A172 (cell line): ENCODE measurements at places on chromosomes 4 and X. TPM values are rescaled to one million over a fixed set of nuclear protein-coding genes. Genes with fewer than 3 reads are reported as not detected.

DNA sequence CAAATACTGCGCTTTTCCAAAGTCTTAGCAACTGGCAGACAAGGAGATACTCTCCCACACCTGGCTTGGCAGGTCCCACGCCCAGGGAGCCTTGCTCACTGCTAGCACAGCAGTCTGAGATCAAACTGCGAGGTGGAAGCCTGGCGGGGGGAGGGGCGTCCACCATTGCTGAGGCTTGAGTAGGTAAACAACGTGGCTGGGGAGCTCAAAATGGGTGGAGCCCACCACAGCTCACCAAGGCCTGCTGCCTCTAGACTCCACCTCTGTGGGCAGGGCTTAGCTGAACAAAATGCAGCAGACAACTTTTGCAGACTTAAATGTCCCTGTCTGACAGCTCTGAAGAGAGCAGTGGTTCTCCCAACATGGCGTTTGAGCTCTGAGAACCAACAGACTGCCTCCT lies 23.0 kb upstream of the NFKB1 start:
- no peak for DNase-seq

DNA sequence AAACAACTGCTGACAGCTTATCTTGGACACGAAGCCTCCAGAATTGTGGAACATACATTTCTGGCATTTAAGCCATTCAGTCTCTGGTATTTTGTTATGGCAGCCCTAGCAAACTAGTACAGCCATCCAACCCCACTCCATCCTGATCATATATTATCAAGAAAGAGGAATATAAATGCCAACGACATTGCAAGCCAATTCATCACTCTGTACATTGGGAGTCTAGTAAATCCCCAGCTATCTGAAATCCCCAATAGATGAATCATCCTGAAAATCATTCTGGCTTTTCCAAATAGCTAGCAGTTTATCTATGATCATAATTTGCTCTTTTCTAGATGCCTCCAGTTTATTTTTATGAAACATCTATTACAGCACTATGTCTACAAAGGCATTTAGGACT lies 41.1 kb downstream of the FRMD7 start:
- peak; percentile 6 for DNase-seq

GRCh38 chr4:128803783-128804182 lies 5.7 kb upstream of the JADE1 start:
- DNase-seq: no peak

DNA sequence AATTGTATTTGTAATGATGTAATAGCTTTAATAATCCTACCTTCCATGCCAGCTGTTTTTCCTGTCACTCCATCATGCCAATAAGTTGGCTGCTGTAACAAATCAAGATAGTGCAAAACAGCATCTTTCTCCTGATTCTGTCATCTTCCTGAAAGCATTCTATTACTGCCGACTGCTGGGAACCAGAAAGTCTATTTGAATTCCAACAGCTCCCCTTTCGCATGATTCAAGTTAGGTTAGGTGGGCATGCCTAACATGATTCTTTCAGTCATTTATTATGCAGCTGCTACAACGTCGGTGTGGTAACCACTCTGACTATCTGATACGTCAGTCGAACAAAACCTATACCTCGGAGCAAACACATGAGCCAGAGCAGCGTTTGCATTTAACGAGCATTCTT lies 127.9 kb upstream of the DMD start:
- no peak for DNase-seq

DNA sequence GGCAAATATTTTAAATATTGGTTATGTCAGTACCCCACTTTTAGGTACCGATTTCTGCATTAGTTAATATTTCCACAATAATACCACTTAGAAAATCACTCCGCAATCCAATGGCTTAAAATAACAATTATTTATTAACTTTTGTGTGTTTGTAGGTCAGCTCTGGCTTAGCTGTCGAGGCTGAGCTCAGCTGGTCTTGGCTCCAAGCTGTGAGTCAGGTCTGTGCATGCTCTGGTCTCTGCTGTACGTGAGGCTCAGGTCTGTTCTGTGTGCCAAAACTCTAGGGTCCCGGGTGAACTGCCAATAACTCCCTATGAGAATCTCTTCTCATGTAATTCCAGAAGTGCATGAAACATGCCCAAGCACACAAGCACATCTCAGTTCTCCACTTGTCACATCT lies 245.8 kb upstream of the GK2 start:
- DNase-seq: no peak

- DNase-seq: peak; percentile 80
These were observed 21.6 kb downstream of the PCDH18 start for GRCh38 chr4:137510557-137511265.

DNA sequence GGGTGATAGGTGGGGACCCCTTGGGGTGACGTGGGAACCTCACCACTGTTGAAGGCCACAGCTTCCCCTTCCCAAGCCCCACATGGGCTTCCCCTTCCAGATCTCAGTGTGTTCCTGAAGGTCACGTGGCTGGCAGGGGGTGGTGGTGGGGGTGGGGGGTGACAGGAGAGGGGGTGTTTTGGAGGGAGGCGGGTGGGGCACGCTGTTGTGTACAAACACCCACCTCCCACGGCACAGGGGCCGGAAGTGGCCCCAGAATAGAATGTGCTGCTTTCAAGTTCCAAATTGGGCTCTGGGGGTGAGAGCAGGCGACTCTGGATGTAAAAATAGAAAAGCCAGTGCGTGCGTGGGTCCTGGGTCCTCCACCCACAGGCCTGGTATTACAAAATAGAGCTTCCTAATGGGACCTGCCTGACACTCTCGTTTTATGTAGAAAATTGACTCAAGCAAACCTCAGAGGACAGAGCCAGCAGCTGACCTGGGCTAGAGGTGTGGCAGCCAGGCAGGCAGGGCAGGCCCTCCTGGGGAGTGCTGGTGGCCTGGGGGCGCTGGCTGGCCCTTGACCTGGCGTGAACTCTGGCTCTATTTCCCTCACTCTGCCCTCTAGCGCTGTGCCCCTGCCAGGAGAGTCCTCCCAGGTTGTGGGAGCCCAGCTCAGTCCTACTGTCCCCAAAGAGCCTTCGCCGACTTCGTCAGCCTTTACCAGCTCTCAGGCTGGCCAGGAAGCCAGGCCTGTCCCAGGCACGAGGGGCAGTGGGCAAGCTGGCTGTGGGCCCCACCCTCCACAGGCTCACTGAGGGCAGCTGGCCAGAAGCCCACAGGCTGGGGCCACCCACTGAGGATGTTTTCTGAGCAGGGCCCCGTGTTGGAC lies 5.4 kb upstream of the SH3BP2 start:
- no peak for DNase-seq

DNA sequence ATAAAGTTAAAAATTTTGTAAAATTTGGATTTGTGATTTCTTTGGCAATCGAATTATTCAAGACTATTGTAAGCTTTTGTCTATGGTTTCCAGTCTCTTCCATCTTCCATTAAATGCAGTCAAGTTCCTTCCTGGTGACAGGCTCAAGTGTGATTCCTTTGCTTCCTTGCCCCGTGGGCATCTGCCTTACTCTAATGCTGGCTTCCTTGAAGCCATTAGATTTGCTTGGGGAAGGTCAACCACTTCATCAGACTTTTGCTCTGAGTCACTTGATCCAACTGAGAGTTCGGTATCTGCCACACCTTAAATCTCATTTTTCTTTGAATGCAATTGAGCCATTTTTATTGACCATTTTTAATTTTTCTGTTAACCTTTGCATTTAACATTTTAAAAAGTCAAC lies 648.8 kb downstream of the SPOCK3 start:
- DNase-seq: no peak

DNA sequence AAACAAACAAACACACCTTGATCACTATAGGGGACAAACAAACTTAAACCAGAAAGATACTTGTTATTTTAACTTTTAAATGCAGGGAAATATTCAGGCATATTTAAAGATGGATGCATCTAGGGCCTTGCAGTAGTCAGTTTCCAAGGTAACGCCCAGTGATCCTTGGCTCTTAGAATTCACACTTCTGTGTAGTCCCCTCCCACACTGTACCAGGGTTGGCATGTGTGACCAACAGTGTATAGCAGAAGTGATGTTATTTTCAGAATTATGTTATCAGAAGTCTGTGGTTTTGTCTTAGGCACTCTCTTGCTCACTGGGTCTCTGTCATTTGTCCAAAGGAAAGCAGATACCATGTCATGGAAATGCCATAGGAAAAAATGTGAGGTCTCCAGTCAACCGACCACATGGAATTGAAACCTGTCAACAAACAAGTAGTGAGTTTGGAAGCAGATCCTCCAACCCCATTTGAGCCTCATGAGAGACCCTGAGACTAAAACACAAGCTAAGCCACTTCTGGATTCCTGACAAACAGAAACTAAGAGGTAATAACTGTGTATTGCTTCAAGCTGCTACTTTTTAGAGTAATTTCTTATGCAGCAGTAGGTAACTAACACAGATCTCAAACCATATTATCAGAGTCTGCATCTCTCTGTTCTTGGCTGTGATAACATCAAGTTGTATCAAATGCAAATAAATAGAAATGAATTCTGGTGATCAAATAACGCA lies 670.3 kb downstream of the KCTD8 start:
- DNase-seq: no peak

DNA sequence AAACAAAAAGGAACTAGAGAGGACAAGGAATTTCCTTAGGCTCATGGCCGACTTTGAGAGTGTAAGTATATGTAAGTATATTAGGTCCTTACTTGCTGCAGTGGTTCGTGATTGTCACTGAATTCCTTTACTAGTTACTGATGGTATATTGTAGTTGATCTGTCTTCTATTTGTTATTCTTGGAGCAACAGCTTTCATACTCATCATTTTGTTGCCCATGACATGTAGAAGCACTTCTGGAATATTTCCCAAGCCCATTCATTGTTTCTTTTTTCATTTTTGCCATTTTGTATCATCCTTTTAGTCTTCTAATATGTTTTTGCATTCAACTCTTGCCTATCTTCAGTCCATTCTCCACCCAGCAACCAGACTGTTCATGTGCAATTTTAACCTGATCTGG lies 170.0 kb downstream of the ARHGAP10 start:
- DNase-seq: no peak

DNA sequence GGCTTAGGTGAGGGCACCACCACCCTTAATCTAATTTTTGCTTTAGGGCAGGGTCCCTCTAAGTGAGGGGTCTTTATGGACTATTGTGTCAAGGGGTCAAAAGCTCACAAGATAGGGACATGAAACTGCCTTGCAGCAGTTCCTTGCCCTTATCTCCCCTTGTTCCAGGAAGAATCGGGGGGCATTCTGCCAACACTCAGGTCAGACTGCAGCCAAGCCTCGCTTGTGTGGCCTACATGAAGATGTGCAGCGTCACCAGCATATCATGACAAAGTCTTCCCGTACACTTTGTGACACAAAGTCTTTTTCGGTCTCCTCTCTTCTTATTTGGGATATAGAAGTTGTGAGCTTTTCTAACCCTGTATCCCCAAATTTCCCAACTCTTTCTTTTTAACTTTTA lies 17.5 kb upstream of the USP9X start:
- DNase-seq: no peak

DNA sequence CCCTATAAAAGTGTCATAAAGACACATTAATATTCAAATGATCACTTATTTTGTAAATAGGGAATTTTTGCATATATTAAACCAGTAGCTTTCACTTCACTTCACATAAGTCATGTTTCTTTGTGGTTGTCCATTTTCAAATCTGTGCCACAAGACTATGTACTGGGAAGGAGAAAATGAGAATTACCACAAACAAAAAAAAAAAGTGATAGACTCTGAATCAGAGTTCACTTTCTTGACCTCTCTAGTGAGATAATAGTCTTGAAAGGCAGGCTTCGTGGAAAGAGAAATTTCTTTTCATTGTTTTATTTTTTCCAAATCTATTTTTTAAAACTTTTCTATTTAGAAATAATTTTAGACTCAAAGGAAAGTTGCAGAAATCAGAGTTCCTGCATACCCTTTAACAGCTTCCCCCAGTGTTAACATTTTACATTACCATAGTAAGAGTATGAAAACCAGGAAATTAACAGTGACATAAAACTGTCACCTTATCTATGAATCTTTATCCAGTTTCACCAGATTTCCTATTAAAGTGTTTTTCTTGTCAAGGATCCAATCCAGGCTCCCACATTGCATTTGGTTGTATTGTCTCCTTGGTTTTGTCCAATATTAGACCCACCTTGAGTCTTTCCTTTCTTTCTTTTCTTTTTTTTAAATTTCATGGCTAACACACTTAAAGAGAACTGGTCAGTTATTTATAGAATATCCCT lies 215.4 kb upstream of the PGRMC2 start:
- DNase-seq: peak; percentile 54

DNA sequence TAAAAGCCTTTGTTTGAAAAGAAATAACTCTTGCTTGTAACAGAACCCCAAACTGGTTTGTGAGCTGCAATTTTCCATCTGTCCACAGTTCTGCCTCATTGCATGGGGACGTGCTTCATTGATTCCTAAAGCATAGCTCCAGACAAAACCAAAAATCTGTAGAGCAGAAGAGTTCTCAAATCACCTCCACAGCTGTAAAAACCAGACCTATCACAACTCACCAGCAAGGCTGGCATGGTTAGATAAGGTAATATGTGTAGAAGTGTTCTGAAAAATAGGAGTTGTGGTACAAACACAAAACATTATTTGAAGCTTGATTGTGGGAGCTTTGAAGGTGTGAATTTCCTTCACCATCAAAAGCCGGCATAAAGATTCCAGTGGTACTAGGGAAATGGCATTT lies 12.5 kb upstream of the RAB28 start:
- no peak for DNase-seq

DNA sequence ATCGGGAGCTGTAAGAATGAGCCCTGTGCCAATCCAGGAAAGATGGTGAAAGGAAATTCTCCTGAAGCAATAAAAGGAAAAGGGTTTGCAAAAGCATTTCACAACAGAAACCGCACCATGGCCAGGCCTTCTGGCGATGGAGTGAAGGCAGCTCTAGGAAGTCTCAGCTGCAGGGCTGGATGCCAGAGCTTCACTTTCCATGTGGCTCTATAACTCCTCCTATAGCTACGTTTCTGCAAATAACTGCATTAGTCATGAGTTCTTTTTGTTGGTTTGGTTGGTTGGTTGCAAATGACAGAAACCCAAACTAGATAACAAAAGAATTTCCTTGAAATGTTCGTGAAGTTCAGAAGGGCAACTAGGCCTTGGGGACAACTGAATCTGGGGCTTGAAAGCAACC lies 84.6 kb downstream of the RELL1 start:
- peak; percentile 74 for DNase-seq

DNA sequence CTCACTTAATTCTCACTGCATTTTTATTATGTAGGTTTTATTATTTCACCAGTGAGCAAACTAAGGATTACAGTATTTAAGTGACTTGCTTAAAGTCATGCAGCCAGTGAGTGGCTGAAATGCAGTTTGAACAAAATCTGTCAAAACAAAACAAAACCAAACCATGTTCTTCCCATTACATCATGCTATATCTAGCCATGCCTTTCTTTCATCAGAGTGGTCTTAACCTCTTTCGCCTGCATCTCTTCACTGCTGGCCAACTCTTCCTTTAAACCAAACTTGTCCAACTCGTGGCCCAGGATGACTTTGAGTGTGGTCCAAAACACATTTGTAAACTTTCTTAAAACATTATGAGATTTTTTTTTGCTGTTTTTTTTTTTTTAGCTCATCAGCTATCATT lies 223.2 kb downstream of the PCDH7 start:
- no peak for DNase-seq

GRCh38 chr4:118224243-118224829 lies 128.5 kb downstream of the PRSS12 start:
- peak; percentile 56 for DNase-seq

The HPGDS gene
- total RNA-seq: not detected in 2 replicates

The EIF1AX gene
- 100 and 129 TPM in 2 replicates for total RNA-seq

The SSX4B gene
- not detected in 2 replicates for total RNA-seq

The KLB gene
- not detected in 2 replicates for total RNA-seq

The EDNRA gene
- 0.31 and 0.57 TPM in 2 replicates for total RNA-seq

The NSUN7 gene
- 1.2 and 2.1 TPM in 2 replicates for total RNA-seq

The DUSP9 gene
- total RNA-seq: 9.0 and 9.3 TPM in 2 replicates
